ENCODE measurements at places on chromosomes 13 and 19. TPM values are rescaled to one million over a fixed set of nuclear protein-coding genes. Genes with fewer than 3 reads are reported as not detected.

The CADM4 gene
- total RNA-seq = not detected

The ZNF534 gene
- total RNA-seq = not detected

The ACP5 gene
- total RNA-seq = 18.9 TPM

The NRTN gene
- 3.8 TPM for total RNA-seq

The DHX34 gene
- total RNA-seq = 12.4 TPM

The GADD45GIP1 gene
- total RNA-seq = 55.0 TPM

The ZNF729 gene
- total RNA-seq = not detected

The ACP7 gene
- not detected for total RNA-seq

The ZNF418 gene
- total RNA-seq = 1.9 TPM

The MIR17HG gene
- 1.2 TPM for total RNA-seq

The HRC gene
- total RNA-seq = 0.82 TPM

The HSD17B14 gene
- total RNA-seq = 4.9 TPM

The ZNF17 gene
- 14.3 TPM for total RNA-seq

The VSTM1 gene
- total RNA-seq = not detected

The BRSK1 gene
- 3.3 TPM for total RNA-seq

The LRRC63 gene
- total RNA-seq = not detected

The MBD3L3 gene
- total RNA-seq = not detected

The CRB3 gene
- total RNA-seq = 57.9 TPM

The CYP4F3 gene
- 12.4 TPM for total RNA-seq

The CEACAM4 gene
- total RNA-seq = 1.5 TPM

The TNNT1 gene
- not detected for total RNA-seq

The AMER2 gene
- total RNA-seq = not detected

The ZNF726 gene
- total RNA-seq = 5.3 TPM

The PPM1N gene
- total RNA-seq = 1.00 TPM

The RASIP1 gene
- 11.1 TPM for total RNA-seq

The USHBP1 gene
- total RNA-seq = 0.79 TPM

The TRPM4 gene
- total RNA-seq = 247 TPM

The CYP4F2 gene
- total RNA-seq = 166 TPM

The ACER1 gene
- total RNA-seq = not detected

The YJEFN3 gene
- 3.5 TPM for total RNA-seq

The HCN2 gene
- total RNA-seq = not detected

The KIR3DL2 gene
- total RNA-seq = not detected

The PRTN3 gene
- total RNA-seq = not detected

The PRSS57 gene
- not detected for total RNA-seq

The ZNF433 gene
- total RNA-seq = 4.2 TPM

The FCER2 gene
- not detected for total RNA-seq

The ZFP28 gene
- total RNA-seq = 3.0 TPM

The KLF5 gene
- total RNA-seq = 334 TPM

The MARK4 gene
- 40.8 TPM for total RNA-seq

The METTL21C gene
- total RNA-seq = not detected

The ZNF823 gene
- 21.7 TPM for total RNA-seq

The GPI gene
- 531 TPM for total RNA-seq

Data from transverse colon (tissue), 4 donors.